Testis (tissue), 5 donors: ENCODE measurements at places on chromosomes 7 and 10.
A peak's percentile ranks its signal among the peaks of the same experiment; 100 is the strongest.

- no peak for DNase-seq
These were observed 105.5 kb downstream of the SEMA3D start for GRCh38 chr7:85081392-85081791.

DNA sequence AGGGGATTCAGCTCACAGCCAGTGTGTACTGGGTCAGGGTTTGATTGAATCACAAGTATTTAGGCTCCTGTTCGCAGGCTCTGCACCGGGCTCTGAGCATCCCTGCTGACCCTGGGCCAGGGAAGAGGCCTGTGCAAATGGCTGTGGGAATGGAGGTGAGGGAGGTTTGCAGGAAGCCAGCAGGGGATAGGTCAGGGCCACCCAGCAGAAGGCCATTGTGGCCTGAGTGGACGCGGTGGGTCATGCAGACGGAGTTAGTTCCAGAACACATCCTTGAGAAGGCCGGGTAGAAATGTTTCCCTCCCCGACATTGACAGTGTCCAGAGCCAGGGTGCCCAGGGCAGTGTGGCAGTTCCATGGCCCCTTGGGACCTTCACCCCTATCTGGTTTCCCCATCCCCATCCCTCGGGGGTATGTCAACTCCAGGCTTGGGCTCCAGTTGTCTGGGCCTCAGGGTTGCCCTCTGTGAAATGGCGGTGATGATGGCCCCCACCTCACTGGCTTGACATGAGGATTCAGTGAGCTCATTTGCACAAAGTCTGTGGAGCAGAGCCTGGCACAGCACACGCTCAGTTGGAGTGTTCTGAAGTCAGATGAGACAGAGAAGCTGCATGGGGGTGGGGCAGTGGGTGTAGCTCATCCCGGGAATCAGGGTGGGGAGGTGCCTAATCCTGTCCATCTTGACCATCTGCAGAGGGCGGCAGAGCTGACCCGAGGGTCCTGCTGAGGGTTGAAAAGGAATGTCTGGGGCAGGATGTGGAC, 107.6 kb downstream of the ADCY1 start:
- DNase-seq = peak; percentile 7

- no peak for DNase-seq
These were observed 231.9 kb upstream of the PPP1R3A start for GRCh38 chr7:114150689-114151088.

- no peak for DNase-seq
These were observed 286.6 kb downstream of the ZNF33B start for GRCh38 chr10:42351745-42352144.
